Stimulated activated CD4-positive, alpha-beta T cell treated with anti-CD3 and anti-CD28 coated beads, Interleukin-15, amount 100 ng/mL, for 24 hours (primary cell): ENCODE measurements at places on chromosomes 6 and 20.

GRCh38 chr6:51910851-51911250, 176.6 kb downstream of the PKHD1 start:
- no peak for DNase-seq

- DNase-seq: no peak
Observed at GRCh38 chr20:36060676-36061075, 92.3 kb downstream of the CNBD2 start.

- no peak for DNase-seq
Observed at GRCh38 chr6:34179106-34179720, 33.3 kb upstream of the GRM4 start.

GRCh38 chr6:168835991-168836390, 395.0 kb downstream of the SMOC2 start:
- DNase-seq: no peak

- DNase-seq: no peak
Observed at GRCh38 chr20:32675223-32675975, 1.7 kb upstream of the C20orf203 start.

DNA sequence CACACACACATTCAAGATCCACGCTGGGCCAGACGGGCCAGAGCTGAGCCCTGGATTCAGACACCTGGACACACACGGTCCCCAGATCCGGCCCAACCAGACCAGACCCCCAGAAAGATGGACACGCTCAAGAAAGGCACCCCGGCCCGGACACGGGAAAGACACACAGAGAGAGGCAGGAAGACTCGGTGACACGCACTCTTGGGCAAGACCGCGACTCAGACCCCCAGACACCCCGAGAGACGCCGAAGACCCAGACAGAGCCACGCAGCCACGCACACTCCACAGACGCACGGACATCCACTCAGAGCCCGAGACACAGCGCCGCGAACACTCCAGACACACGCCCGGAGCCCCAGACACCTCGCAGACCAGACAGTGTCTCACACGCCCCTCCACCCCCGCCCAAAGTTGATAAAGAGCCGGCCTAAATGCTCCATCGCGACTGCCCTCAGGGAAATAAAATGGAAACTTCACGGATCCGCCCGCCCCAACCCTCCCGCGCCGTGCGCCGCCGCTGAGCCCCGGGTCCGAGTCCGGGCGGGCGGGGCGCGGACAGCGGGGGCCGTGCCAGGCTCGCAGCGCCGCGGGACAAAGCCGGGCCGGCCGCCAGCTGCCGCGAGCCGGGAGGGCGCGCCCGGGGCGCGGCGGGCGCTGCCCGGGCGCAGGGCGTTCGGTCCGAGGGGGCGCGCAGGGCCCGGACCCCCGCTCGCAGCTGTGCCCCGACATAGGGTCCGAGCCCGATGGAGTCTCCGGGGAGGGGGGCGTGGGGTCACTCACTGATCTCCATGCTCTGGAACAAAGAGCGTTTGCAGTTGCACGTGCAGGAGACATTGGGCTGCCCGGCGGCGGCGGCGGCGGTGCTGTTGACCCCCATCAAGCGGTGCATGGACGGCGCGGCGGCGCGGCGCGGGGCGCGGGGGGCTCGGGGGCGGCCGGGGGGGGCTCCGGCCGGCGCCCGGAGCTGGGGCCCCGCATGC, 831 bp downstream of the PMEPA1 start:
- DNase-seq: peak; percentile 25

DNA sequence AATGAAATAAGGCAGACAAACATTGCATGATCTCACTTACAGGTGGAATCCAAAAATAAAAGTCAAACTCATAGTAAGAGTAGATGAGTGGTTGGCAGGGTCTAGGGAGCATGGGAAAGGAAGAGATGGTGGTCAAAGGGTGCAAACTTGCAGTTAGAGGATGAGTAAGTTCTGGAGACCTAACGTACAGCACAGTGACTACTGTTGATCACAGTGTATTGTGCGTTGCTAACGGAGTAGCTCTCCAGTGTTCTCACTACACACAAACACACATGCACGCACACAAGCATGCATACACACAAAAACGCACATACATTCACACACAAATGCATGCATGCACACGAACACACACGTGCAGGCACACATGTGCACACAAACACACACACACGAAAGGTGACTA, 54.9 kb downstream of the LY86 start:
- no peak for DNase-seq

DNA sequence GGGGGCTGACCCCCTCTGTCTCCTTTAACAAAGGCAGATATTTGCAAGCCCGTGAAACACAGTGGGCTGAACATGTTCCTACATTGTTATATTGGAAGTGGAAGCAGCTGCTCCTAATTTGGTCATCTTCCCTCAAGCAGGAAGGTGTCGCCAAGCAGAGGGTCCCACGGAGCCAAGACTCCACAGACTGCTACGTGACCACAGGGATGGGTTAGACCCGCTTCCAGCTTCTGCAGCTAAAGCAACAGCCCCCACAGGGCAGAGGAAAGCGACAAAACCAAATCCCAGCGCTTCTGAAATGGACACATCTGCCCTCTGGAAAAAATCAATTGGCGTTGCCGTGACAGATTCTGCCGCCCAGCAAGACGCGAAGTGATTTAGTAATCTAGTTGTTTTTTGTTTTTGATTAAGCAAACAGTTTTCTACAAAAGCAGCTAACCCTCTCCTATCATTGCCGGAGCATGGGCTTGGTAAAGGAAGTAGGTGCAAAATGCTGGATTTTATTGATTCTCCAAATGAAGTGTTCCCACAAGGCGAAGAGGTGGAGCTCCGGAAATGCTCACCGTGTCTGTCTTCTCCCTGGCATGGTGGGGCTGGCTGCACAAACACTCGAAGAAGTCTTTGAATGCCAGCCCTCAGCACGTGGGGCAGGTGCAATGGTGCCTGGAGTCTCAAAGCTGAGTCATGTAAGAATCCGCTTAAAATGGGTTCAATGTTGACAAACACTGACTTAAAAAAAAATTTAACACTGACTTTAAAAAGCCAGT, 79.4 kb upstream of the FRMD1 start:
- no peak for DNase-seq

DNA sequence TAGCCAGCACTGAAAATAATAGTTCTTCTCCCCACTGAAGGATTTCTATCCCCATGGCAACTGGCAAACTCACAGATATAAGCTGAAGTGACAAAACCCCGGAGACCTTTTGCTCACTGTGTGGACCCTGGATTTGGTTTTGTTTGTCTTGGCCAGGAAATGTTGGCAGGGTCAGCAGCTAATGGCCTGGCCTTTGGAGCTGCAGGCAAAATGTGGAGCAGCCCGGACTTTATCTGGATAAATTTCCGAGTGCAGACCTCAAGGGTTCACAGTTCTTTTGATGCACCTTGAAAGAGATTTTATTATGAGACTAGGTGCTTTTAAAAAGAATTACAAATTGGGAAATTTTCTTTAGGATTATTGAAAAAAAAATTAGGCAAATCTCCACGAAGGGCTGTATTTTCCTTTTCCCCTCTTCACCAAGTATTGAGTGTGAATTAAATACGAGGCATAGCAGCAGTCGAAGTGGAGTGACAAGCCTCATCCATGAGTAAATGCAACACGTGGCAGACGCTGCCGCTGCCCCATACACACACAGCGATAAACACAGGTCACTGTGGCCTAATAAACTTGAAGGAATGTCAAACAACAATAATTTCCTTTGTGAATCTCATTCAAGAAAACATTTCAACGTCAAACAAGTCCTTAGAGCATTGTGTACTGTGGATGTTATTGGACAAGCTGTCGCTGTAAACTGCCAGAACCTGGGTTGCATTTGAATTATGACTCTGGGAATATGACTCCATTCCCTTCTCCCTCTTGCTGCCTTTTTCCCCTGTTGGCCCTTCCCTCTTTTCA, 35.1 kb upstream of the CCN6 start:
- DNase-seq: no peak

DNA sequence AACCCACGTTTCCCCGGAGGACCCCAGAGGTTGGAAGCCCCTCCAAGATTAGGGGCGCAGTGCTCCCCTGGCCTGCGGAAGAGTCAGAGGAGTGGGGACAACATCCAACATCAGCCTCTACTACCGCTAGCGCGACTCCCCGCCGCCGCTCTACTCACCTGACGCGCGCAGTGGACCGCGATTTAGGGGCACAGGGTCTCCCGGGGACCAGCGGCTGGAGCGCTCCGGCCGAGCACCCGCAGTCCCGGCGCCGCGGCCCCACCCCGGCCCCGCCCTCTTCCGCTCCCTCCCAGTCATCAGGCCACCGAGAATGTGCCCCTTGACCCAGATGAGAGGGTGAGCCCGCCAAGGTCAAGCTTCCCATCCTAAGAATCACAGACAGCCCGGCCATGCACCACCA, at the start of gene ZFP57:
TSS of gene ZFP57 (minus strand) at position 249 of the 400 bp plus-strand sequence. CDS start 4,149 bp downstream, outside the sequence.
- no peak for DNase-seq

DNA sequence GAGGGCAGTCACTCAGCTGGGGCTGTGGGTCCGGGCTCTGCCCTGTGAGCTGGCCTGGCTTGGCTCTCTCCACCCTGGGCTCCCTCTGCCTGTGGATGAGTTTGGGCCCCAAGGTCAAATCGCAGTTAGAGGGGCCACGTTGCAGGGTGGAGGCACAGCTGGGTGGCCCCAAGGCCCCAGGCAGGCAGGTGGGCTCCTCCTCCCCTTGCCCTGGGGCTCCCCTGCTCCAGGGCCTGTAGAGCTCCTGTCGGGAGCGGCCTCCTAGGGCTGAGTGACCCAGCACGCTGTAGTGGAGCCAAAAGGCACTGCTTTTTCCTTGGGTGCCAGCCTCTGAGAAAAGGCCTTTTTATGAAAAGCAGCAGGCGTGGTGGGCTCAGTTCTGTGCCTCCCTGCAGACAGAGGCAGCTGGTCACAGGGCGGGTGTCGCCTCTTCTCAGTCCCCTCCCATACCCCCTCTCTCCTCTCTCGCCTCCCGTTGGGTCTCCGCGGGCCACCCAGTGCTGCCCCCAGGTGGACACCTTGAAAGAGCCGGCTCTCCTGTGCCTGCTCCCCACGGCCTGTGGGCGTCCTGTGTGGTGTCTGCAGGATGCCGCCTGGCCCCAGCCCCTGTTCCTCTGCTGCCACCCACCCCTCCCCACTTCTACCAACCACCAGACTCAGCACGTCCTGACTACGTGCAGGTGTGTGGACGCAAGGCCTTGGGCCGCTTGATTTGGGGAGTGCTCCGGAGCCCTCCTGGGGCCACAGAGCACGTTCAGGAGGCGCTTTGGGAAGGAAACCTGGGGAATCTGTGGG, 13.2 kb downstream of the SS18L1 start:
- DNase-seq: peak; percentile 82

DNA sequence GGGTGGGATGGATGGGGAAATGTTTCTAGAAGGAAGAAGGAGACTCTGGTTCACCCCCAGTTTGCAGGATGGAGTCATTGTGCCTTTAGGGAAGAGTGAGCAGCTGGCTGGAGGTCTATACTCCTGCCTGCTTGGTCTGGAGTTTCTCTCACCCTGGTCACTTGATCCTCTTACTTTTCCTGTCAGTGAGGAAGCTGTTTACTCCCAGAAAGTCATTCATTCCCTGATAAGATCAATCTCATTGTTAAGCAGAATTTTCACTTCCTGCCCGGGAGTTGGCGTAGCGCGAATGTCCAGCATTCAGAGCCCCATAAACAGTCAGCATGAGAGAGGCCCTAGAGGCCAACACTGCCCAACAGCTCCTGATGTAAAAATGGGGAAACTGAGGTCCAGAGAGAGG, 70.4 kb upstream of the SIRPA start:
- no peak for DNase-seq

DNA sequence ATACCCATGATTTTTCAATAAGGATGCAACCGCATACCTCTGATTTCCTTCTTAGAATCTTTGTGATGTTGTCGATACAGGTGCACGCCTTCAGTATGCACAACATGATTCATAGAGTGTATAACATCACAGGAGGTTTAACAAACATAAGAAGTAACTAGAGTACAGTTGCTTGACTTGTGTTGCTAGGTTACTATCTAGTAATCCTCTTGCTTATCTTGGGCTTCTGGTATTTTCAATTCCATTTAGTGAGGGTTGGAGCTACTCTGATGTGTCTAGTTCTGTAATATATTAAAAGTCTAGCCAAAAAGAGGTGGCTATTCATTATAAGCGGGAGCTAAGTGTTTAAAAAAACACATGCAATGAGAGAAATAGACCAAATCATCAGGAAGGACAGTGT, 85.5 kb upstream of the TENT5A start:
- no peak for DNase-seq

DNA sequence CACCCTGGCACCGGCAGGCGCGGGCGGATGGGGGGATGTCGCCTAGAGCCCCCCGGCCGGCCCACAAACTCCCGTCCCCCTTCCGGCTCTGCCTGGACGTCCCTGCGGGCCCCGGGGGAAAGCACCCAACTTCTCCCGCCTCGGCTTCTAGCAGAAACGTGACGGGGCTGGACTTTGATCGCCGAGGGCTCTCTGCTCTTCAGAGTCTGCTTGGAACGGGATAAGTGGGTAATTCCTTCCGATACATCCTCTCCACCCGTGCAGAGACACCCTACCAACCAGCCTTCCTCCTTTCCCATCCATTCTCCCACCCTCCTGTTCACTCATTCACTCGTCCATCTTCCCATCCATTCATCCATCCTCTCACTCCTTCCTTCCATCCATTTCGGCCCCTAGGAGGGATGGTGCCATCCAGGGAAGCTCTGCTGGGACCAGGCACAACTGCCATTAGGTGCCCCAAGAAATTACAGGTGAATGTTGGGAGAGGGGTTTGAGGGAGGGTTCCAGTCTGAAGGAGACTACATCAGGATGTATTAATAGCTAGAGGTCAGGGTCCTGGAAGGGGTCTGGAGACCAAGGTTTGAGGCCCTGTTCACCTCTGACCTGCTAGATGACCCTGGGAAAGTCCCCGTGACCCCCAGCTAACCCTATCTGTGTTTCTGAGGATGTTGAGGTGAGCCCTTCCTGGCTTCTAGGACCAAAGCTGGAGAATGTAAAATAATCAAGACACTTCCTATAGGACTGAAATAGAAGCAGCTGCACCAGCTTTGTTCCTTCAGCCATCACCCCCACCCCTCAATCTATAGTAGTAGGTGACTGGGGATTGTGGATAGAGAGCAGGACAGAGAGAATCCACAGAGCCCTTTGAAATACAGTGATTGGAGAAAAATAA, 538 bp downstream of the TTLL9 start:
- DNase-seq: no peak

DNA sequence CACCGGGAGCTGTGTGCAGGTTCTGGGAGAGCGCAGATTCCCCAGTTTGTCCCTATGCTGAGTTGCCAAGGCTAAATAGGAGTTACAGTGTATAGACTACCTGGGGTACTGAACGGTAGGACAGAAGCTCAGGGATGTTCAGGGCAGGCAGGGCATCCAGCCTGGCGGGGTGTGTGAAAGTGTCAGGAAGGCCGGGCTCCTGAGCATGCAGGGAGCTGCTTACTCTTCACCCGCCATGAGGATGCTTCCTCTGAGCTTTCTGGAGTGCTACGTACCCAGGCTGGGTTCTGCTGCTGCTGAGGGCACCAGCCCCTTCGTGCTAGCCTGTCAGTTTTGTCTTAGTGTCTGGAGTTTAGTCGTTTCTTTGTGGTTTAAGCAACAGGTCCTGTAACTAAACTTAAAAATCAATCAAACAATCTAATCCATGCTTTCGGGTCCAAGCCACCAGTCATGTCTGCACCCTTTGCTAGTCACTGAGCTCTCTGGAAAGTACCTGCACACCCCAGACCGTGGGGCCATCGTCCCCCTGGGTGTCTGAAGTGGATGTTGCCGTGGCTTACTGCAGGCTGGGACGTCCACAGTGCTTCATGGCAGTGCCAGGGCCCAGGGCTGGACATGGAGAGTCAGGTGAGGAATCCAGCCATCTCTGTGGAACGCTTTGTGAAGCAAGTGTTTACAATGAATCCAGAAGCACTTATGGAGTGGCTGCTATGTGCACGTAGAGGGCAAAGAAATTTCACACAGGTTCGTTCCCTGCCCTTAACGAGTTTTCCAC, 220.3 kb upstream of the SNX9 start:
- DNase-seq: no peak
